ENCODE measurements at places on chromosomes 7 and 10.

DNA sequence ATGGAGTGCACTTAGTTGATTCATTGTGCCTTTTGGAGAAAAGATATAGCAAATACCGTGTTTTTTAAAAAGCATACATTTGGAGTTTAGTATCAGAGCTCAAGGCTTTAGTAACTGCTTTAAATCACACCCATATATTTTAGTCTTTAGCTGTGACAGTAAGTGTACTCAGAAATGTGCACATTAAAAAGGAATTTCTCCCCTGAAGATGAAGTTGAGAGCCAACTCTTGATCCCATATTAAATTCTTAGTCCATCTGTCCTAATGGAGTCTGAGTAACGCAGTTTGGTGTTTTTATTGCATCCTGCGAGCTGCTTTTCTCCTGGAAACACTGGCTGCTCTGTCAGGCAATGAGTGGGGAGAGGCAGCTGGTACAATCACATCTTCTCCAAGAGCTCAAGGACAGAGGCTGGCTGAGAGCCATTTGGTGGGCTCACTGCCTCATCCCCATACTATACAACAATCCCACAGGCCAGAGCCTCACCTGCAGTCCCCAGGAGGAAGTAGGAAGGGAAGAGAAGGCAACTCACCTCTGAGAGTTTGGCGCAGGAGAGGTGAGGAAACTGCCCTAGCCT is 473.6 kb upstream of the C7orf33 start:
- DNase-seq, result no peak

DNA sequence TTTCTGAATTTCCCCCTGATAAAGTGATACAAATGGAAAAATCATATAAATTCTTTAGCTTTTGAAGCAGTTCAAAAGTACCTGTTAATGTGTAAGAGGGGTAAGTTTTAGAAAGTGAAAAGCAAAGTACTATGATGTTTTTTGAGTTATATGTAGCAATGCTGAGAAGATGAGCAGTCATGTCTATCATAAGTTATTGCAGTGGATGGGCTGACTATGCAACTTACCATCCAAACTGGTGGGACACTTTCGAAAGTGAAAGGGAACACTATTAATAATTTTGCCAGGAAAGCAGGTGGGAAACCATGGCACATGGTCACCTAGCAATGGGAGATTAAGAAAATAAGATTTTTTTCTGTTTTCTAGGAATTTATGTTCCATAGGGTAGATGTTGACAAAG is 4.1 kb downstream of the MINPP1 start:
- DNase-seq, result no peak

GRCh38 chr7:55174456-55174855 is 155.6 kb downstream of the EGFR start:
- no peak for DNase-seq

DNA sequence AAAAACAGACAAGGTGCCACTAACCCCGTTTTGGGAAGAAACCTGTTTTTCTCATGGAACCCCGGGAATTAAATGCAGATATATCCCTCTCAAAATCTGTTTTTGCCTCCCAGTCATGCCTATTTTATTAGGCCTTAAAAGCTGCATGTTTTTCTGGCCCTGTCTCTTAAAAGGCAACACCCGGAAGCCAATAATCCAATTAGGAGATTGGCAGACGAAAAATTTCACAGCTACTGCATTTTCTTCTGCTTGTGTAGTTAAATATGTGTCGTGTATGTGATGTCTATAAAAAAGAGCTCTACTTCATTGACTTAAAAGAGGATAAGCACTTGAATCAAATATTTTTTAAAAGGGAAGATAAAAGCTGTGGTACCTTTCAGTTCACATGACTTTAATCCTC is 31.9 kb upstream of the OPTN start:
- no peak for DNase-seq

DNA sequence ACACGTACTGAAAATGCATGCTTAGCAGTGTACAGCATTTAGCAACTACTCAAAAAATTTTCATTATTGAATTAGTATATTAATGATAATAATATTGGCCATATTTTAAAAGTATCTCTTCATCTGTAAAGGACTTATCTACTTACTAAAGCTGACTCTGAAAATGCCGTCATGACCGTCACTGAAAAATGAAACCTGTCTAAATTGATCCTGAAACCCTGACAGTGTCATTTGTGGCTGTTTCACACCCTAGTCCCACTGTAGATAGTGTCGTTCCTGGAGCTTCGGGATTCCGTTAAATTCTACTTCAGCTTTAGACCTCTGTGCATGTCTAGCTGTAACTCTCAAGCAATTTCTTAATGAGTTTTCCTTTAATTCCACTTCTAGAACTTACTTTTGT is 35.8 kb upstream of the EZH2 start:
- no peak for DNase-seq

- DNase-seq, result no peak
Observed at GRCh38 chr10:7036951-7037350, 373.9 kb downstream of the SFMBT2 start.

- no peak for DNase-seq
Observed at GRCh38 chr7:84631913-84632312, 437.3 kb upstream of the SEMA3A start.

- DNase-seq, result no peak
Observed at GRCh38 chr10:33279276-33279675, 55.2 kb downstream of the NRP1 start.

GRCh38 chr10:22753786-22754185 is 39.4 kb upstream of the PIP4K2A start:
- no peak for DNase-seq

- DNase-seq, result no peak
Observed at GRCh38 chr10:111129363-111129762, 52.5 kb downstream of the ADRA2A start.

- DNase-seq, result no peak
Observed at GRCh38 chr10:34116220-34116641, 698.9 kb downstream of the PARD3 start.

DNA sequence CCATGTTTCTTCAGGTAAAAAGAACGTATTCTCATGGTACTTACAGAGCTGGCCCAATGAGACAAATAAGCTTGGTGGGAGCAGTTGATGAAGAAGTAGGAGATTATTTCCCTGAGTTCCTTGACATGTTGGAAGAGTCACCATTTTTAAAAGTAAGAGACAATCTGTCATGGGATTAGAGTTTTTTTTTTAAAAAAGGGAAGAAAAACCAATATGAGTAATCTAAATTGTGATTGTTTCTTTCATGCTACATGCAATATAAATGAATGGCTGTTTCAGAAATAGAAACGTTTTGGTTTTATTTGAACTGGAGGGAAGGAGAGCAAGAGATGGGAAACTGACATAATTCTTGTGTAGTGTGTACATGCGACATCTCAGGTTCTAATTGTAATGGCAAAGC is 32.8 kb downstream of the TMEM60 start:
- no peak for DNase-seq

DNA sequence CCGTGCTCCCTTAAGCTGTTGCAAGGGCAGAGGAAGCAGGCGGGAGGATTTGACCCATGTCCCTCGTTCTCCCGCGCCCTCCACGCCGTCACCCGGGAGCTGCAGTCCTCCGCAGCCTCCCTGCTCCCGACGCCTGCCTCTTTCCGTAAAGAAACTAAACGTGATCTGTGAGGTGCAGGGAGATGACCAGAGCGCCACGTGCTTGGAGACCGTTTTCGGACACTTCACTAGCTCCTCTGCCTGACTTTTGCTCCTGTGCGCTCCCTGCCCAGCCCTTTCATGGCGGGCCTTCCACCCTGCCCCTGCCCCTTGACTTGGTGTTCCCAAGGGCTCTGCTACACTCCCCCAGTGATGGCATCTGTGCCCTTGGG is 171.2 kb downstream of the LSM5 start:
- no peak for DNase-seq

GRCh38 chr10:102352066-102352715 is 43.3 kb upstream of the NFKB2 start:
- no peak for DNase-seq

DNA sequence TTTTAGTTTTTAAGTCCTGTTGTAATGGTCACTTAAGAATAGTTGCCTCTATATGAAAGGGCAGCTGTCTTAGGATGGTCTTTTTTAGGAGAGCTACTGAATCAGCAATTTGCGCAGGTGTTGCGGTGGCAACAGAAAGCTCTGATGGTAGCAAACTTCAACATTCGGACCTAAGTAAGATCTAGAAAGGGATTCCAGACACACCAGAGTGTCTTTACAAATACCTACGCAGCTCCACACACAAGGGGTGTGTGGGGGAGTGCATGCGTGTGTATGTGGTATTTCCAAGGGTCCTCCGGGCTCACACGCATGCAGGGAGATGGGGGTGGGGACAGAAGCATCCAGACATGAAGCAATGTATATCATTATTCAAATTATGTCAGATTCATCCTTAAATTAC is 438.6 kb upstream of the MGMT start:
- no peak for DNase-seq

DNA sequence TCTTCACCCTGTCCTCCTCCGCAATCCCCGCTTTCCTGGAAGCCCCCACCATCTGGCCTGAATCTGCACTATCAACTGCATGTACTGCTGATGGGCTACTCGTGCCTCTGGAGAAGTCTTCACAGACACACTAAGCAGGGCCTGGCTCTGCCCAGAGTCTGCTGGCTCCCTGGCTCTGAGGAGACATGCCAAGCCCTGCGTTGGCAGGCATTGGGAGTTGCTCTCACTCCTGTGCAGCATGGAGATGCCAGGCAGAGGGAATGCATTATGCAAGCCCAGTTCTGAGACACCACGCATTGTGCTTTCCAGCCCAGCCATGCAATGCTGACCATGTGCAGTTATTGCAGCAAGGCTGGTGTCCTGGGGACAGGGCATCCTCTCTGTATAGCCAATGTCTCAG is 314.6 kb downstream of the CXCL12 start:
- no peak for DNase-seq

GRCh38 chr7:78071491-78072200 is 273.1 kb downstream of the PHTF2 start:
- no peak for DNase-seq

GRCh38 chr7:22551768-22552513 is 52.0 kb upstream of the STEAP1B start:
- no peak for DNase-seq
